ENCODE measurements at places on chromosomes 12 and 14. TPM values are rescaled to one million over a fixed set of nuclear protein-coding genes. Genes with fewer than 3 reads are reported as not detected.
A peak's percentile ranks its signal among the peaks of the same experiment; 100 is the strongest.

DNA sequence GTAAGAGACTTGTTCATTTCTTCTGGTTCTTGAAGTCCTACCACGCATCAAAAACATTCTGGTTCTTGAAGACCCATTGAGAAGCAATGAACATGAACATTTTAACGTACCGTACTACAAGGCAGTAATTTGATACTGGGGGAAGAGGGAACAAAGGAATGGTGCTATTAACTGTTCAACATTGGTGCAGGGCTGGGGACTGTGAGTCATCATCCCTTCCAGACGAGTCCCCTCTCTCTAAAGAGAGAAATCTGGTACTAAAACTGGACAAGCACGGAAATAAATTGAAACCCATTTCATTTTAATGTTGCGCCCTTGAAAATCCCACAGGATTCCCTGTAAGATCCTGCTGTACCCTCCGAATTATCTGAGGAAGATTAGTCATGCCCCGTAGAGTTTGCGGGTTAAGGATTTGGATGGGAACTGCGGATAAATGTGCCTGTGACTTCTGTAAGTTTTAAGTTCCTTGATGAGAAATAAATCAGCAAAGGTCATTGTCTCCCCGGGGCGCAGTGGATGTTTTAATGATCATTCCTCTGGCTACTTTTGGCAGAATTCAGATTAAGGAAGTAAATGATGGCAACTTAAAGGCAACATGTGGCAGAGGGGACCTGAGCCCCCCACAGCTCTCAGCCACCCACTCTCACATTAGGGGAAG is 78.6 kb downstream of the KCNK13 start:
- no peak for DNase-seq

- DNase-seq: peak; percentile 5
These were observed 248.9 kb upstream of the TMEM132C start for GRCh38 chr12:128018067-128018466.

Gene HCAR1
- not detected for polyA plus RNA-seq

Gene HAL
- not detected for polyA plus RNA-seq
